ENCODE measurements at places on chromosomes 7 and 10. TPM values are rescaled to one million over a fixed set of nuclear protein-coding genes. Genes with fewer than 3 reads are reported as not detected.

The SH2D4B gene
- total RNA-seq = 0.16 TPM

The CYP51A1 gene
- 124 TPM for total RNA-seq

The CHST12 gene
- total RNA-seq = 3.6 TPM

DNA sequence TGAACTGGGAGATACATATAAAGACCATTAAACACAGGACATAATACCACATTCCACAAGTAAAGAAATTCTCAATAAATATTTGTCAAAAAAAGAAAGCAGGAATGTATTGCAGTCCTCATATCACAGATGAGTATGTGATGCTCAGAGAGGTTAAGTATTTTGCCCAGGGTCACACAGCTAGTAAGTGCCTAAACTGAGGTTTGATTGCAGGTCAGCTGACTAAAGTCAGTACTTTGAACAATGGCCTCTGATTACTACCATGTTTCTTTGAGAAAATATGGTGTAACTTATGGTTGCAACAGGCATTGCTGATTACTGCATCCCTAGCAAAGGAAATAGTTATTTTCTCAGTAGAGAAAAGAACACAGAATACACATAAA lies 267.1 kb downstream of the ELMO1 start:
- DNase-seq = no peak

GRCh38 chr7:34653787-34654186 lies 4.2 kb upstream of the NPSR1 start:
- DNase-seq = no peak

- DNase-seq = no peak
Observed at GRCh38 chr7:89023206-89023605, 227.7 kb upstream of the TEX47 start.

DNA sequence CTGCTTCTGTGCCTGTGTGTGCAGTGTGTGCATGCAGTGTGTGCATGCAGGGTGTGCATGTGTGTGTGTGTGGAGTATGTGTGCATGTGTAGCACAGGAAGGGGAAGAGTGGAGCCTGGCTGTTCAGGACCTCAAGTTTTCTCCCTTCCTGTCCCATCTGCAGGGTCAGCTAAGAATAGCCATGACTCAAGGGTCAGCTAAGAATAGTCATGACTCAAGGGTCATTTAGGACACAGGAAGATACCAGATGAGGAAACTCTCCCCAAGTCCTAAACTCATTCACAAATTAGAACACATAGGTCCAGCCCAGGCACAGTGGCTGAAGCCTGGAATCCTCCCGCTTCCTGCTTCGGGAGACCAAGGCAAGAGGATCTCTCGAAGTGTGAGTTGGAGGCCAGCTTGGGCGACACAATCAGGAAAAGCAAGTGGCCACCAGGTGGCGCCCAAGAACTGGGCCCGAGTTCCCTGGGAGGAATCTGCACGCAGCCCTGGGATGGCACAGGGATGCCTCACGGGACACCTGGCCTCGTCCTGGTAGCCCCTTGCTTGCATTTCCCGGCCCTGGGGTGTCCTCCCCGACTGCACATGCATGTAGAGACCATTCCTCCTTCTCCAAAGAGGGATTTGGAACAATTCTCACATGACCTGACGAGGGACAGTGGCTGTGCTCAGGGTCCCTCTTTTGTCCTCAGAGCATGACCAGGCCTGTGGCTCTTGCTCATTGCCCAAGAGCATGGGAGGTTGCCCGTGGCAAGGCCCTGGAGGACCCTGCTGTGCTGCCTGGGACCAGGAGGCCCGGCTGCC lies 21.4 kb upstream of the VOPP1 start:
- no peak for DNase-seq

DNA sequence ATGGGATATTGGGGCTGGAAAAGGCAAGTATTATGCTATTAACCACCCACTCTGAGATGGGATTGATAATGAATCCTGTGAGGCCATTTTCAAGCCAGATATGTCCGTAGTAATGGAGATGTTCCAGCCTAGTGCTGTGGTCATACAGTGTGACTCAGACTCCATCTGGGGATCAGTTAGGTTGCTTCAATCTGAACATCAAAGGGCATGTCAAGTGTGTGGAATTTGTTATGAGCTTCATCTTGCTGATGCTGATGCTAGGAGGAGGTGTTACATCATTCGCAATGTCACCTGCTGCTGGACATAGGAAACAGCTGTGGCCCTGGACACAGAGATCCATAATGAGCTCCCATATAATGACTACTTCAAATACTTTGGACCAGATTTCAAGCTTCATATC lies 144.7 kb downstream of the PLCE1 start:
- DNase-seq = no peak
